Stimulated activated CD4-positive, alpha-beta T cell treated with anti-CD3 and anti-CD28 coated beads, TNF-alpha, amount 100 ng/mL, for 48 hours (primary cell): ENCODE measurements at places on chromosomes 2 and 18.

DNA sequence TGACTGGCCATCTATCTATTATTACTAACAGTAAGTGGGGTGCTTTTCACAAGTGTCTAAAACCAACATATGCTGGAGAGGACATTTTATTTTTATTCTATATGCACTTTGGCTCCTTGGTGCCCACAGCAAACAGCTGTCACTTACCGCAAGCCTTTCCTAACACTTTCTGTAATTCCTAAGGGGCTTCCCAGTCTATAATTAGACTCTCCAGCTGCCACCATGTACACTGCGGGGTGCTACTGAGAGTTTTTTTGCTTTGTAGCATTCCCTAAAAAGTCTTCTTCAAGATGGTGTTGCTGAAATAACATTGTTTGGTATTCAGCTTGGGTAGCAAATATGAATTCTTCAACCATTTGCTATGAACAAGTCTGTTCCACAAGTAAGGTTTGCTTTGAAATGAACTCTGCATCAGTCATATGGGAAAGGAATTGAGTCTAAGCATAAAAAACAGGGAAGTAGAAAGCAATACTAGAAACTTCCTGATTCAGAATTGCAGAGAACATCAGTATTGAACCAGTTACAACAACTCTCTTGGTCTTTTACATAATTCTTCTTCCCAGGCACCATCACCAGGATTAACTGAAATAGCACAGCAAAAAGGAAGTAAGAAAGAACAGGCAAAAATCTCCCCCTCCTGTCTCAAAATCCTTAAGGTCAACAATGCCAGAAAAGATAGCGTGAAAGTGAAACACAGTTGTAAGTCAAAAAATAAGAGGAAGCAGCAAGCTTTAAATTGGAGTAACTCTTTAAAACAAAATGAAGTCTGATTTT is 28.6 kb downstream of the EPB41L3 start:
- DNase-seq, result no peak

GRCh38 chr18:79245517-79246001 is 150.2 kb upstream of the NFATC1 start:
- DNase-seq, result no peak

- no peak for DNase-seq
Measured at GRCh38 chr2:175363699-175364098, 182.2 kb upstream of the ATP5MC3 start.

DNA sequence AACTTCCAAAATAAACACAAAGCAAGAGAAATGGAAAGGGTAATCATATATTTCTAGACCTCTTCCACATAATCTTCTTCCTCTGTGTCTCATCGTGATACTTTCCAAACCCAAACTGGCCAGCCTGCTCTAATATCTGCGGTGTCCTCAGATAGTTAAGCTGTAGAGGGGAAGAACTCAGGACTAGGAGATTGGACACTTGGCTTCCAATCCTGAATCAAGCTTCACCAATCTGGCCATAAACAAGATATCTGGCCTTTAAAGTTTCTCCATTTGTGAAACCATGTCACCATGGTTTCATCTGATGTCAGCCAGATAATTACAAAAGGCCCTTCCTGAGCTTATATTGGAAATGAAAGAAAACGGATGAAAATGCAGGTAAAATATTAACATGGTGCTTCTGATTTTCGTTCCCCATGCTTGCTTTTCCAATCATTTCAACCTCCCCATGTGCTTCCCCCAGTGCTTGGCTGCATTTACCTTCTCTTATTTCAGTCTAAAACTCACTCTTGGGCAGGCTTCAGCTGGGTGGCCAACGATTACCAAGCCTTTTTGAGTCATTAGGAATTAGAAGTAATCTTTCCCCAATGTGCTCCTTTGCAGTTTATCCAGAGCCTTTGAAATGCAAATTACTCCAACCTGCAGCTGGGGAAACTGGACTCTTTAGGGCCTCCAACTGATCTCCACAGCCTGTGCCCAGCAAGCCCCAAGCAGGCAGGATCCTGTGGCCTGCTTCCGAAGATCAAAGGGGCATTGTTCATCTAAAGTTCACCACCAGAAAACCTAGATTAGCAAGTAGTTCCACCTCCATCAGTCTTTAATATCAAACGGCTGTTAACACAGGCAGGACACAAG is 44.5 kb upstream of the MYCN start:
- DNase-seq, result no peak
